ENCODE measurements at places on chromosomes 5 and 9.

DNA sequence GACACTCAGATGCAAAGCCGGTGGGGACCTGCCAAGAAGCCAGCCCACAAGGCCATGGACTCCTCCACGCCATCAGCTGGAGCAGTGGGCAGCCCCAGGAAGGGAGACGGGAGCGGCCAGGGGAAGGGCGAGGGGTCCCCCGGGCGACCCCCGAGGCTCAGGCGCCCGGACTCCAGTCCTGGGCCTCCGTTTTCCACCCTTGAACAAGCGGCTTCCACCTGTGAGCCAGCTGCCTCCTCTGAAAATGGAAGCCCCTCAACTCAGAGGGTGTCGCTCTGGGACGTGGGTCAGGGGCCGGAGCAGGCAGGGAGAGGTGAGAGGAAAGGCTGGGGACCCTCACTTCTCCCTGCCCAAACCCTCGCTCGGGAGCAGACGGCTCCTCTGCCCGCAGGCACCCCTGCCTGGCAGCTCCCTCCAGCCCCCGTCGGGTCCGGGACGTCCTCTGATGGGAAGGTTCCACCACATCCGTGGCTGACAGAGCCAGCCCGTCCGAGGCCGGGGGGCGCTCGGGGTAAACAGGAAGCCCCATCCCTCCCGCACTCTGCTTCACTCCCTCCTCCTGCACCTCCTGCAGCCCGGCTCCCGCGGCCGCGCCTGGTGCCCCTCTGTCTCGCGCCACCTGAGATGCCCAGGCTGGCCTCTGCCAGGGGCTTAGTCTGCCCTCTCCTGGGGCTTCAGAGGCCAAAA is 3.7 kb upstream of the EGFL7 start:
- DNase-seq, result no peak

- no peak for DNase-seq
Observed at GRCh38 chr5:107680799-107681198, 10.1 kb upstream of the EFNA5 start.

DNA sequence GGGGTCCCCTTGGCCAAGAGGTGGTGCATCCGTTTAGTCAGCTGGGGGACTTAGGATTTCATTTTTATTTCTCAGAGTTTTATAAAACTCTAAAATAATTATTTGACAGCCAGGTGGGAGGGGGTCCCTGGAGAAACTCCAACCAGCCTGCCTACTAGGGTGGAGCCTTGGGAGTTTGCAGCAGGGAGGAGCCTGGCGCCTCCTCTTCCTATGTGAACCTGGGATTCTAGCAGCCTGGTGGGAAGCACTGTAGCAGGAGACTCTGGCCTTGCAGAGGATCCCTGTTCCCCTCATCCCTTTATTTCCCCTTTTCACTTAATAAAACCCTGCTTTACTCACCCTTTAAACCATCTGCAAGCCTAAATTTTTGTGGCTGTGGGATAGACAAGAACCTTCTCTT is 50.8 kb downstream of the FXN start:
- DNase-seq, result peak; percentile 16

- DNase-seq, result no peak
Observed at GRCh38 chr5:119383008-119383407, 27.2 kb downstream of the TNFAIP8 start.

DNA sequence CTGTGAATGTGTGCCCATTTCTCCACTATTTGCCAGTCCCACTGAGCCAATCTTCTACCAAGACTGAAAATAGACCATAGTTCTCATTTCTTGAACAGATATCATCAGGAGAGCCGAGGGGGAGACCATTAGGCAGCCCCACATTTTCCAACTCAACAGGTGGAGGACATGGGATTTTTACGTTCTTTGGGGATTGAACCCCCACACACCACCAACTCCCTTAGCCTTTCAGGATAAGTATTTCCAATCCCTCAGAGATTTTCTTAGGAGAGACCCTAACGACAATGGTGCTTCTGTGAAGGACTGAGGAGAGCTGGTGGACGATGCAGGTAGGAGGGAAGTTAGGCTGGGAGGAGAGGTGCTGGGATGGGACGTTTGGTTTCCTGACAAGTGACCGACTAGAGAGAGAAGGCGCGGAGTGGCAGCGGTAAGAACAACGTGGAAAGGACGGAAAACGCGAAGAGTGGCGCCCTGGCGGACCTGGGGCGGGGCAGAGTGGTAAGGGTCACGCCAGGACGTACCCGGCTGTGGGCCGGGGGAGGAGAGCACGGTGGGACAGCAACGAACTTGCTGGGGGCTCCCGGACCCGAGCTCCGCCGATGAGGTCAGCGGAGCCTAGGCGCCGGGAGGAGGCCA is 681 bp upstream of the CHSY3 start:
- no peak for DNase-seq
